ENCODE measurements at places on chromosomes 7 and 10. TPM values are rescaled to one million over a fixed set of nuclear protein-coding genes. Genes with fewer than 3 reads are reported as not detected.

- peaks cover 6% of the 10 kb centered on the region for H3K36me3 ChIP-seq
- H3K4me1 ChIP-seq: peaks cover 19% of the 10 kb centered on the region
- no peak overlapping the region for H3K27ac ChIP-seq
Observed at GRCh38 chr7:44084701-44085100, 2.4 kb upstream of the POLM start.

GRCh38 chr7:154472343-154472742 lies 420.1 kb downstream of the DPP6 start:
- H3K27ac ChIP-seq: no peak overlapping the region
- DNase-seq: no peak
- H3K4me3 ChIP-seq: no peak overlapping the region
- H3K4me1 ChIP-seq: no peaks in the 10 kb centered on the region
- H3K27me3 ChIP-seq: no peaks in the 10 kb centered on the region

- H3K4me3 ChIP-seq: no peak overlapping the region
- H3K36me3 ChIP-seq: no peaks in the 10 kb centered on the region
- H3K27ac ChIP-seq: no peak overlapping the region
- no peak for DNase-seq
Observed at GRCh38 chr10:17073725-17074540, 55.7 kb downstream of the CUBN start.

FFAR4 gene
- total RNA-seq: not detected

- H3K4me3 ChIP-seq: no peak overlapping the region
- no peaks in the 10 kb centered on the region for H3K36me3 ChIP-seq
Observed at GRCh38 chr10:73529089-73529832, 33.4 kb upstream of the PPP3CB start.

WNT2 gene
- total RNA-seq: not detected

DNA sequence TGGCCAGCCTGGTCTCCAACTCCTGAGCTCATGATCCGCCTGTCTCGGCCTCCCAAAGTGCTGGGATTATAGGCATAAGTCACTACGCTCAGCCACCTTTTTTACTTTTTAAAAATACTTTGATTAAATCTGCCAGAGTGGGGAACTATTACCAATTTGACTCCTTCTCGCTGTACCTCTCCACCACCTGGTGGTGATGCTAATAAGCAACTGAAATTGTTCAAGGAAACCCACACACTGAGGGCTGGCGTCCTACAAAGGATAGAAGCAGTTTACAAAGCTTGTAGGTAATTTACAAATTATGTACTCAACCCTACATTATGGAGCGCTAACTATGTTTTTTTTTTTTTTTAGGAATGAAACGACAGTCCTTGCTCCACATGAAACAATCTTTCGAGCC lies 111.1 kb downstream of the CPED1 start:
- no peaks in the 10 kb centered on the region for H3K36me3 ChIP-seq
- H3K4me1 ChIP-seq: no peaks in the 10 kb centered on the region
- H3K4me3 ChIP-seq: no peak overlapping the region
- no peaks in the 10 kb centered on the region for H3K27me3 ChIP-seq

- H3K27me3 ChIP-seq: no peaks in the 10 kb centered on the region
- H3K36me3 ChIP-seq: no peaks in the 10 kb centered on the region
- H3K27ac ChIP-seq: peak overlapping the region; percentile 12
- peaks cover 40% of the 10 kb centered on the region for H3K4me1 ChIP-seq
Observed at GRCh38 chr7:140060788-140061606, 1.8 kb downstream of the PARP12 start.

GRCh38 chr10:107496594-107496993 lies 332.1 kb upstream of the SORCS1 start:
- no peaks in the 10 kb centered on the region for H3K27me3 ChIP-seq
- no peak overlapping the region for H3K4me3 ChIP-seq
- DNase-seq: no peak
- H3K4me1 ChIP-seq: no peaks in the 10 kb centered on the region
- H3K36me3 ChIP-seq: no peaks in the 10 kb centered on the region

DNA sequence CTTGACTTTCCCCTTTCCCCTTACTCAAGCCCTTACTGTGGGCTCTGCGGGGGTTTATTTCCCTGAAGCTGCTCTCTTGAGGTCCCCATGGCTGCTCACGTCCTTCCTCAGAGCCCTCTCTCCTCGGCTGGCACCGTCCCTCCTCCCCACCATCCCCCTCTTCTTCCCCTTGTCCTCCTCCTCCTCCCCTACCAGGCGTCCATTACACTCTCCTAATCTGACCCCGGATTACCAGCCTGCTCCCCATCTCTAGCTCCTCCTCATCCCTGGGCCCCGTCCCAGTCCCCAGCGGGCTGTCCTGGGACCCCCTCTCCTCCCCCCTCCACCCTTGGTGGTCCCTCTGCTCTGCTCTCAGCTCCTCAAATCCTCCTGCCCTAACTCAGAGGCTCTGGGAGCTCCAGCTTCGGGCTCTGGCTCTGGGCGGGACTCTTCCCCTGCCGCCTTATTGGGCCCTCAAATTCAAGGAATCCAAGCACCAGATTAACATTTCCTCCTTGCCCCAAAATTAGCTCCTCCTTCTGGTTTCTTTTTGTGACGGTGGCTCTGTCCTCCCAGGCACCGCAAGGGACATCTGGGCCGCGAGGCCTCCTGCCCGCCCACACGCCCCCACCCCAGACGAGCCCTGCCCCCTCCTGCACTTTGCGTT lies 48.5 kb upstream of the LEP start:
- H3K36me3 ChIP-seq: no peaks in the 10 kb centered on the region
- no peaks in the 10 kb centered on the region for H3K27me3 ChIP-seq
- no peak overlapping the region for H3K27ac ChIP-seq
- no peak overlapping the region for H3K4me3 ChIP-seq
- no peaks in the 10 kb centered on the region for H3K4me1 ChIP-seq

C10orf62 gene
- total RNA-seq: not detected

- no peak overlapping the region for H3K27ac ChIP-seq
- no peaks in the 10 kb centered on the region for H3K27me3 ChIP-seq
- H3K36me3 ChIP-seq: no peaks in the 10 kb centered on the region
- H3K4me1 ChIP-seq: no peaks in the 10 kb centered on the region
Observed at GRCh38 chr10:95035332-95036295, 33.7 kb downstream of the CYP2C8 start.

MMP21 gene
- total RNA-seq: not detected

- no peak for DNase-seq
- H3K4me3 ChIP-seq: no peak overlapping the region
- H3K27me3 ChIP-seq: no peaks in the 10 kb centered on the region
Observed at GRCh38 chr7:47520406-47520805, 61.5 kb downstream of the TNS3 start.

CCDC136 gene
- 9.0 TPM for total RNA-seq
